ENCODE measurements at places on chromosomes 11 and 22.

DNA sequence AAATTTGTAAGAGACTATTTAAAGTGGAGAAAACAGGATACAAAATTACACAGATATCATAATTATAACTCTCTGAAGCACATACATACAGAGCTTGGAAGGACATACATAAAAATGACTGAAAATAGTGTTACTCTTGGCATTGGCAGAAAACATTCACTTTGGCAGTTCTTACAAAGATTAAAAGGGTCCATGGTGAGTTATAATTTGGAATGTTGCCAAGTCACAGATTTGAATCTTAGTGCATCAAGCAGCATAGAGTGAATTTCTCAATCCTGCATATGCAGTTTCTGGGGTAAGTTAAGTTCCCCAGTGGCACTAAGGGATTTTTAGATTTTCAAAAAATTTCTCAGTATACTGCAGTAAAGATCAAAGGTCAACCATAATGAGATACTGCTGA lies 115.9 kb downstream of the CCDC81 start:
- DNase-seq: no peak

GRCh38 chr22:21683401-21683811 lies 17.6 kb downstream of the PPIL2 start:
- DNase-seq: no peak

GRCh38 chr11:134132808-134133207 lies 63.9 kb downstream of the JAM3 start:
- DNase-seq: no peak

DNA sequence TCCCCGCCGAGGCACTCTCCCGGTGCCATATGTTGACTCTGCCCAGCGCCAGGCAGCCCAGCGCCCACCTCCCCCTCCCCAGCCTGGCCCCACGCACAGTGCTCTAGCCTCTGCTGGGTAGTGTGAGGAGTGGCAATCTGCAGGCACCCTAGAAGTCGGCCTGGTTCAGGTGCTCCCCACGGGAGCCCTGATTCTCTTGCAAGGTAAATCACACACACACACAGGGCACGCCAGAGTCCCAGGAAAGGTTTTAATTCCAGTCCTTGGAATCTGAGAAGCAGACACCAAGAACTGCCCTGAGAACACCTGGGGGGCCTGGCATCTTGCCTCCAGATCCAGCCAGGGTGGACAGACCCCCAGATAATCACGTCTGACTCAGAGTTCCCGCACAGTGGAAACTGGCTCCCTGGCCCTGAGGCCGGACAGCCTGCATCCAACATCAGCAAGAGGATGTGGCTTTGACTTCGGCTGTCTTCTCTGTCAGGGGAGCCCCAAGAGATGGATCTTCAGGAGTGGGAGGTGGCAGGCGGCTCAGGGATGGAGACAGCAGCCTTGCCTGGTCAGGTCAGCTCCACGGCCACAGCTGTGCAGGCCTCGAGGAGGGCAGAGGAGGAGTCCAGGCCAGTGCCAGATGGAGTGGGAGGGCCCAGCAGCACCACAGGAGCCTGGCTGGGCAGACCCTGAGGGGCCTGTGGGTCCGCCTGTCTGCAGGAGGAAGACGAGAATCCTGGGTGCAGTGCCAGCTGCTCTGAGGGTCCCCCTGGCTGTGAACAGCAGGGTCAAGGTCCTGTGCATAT lies 1.1 kb upstream of the RIN1 start:
- DNase-seq: no peak

DNA sequence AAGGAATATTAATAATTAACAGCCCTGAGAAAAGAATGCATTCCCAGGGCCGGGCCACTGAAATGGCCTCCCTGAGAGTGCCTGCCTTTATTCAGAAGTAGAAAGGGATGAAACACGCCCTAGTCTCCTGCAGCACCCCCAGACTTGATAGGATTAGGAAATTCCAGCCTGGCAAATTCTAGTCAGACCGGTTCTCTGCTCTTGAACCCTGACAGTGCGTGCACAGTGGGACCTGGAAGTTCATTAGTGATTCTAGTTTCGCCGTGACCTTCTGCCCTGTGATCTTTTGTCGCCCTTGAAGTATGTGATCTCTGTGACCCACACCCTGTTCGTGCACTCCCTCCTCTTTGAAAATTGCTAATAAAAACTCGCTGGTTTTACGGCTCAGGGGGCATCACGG lies 2.1 kb upstream of the GSTP1 start:
- DNase-seq: no peak

GRCh38 chr11:73228268-73229134 lies 10.4 kb downstream of the P2RY2 start:
- DNase-seq: no peak

GRCh38 chr11:86969258-86969657 lies 14.1 kb upstream of the FZD4 start:
- no peak for DNase-seq
